NCI-H2081 treated with DMSO at 0.1 percent for 48 hours (cell line): ENCODE measurements at places on chromosomes 5 and 9.

DNA sequence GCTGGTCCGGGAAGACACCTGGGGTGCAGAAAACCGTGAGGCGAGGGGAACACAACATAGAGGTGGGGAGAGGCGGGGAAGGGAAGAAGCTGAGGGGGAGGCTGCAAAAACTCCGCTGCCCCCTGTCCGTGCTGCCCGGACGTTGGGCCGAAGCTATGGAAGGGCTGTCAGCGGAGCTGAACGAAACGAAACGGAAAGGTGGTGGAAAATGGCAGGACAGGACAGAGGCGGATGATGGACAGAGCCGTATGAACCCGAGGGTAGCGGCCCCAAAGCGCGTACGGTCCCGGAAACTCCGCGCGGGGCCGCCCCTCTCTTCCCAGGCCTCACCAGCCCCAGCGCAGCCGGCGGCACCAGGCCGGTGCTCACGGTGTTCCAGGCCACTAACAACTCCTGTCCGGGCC is 272 bp downstream of the ANAPC2 start:
- DNase-seq = no peak

DNA sequence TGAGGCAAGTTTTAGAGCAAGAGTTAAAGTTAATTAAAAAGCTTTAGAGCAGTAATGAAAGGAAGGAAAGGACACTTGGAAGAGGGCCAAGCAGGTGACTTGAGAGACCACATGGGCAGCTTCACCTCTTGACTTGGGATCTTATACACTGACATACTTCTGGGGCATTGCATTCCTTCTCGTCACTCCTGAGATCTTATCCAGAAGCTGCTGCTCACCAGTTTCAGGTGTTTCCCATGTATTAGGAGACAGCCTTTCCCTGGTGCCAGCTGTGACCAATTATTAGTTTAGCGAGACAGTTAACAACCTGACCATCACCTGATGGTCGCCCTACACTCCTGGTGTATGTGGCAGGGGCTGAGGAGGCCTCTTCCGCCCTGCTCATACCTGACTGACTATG is 382.1 kb downstream of the KDM4C start:
- no peak for DNase-seq

- no peak for DNase-seq
These were observed 194.3 kb downstream of the SMARCA2 start for GRCh38 chr9:2209400-2209799.

GRCh38 chr5:757931-758697 is 26.4 kb downstream of the ZDHHC11B start:
- no peak for DNase-seq

DNA sequence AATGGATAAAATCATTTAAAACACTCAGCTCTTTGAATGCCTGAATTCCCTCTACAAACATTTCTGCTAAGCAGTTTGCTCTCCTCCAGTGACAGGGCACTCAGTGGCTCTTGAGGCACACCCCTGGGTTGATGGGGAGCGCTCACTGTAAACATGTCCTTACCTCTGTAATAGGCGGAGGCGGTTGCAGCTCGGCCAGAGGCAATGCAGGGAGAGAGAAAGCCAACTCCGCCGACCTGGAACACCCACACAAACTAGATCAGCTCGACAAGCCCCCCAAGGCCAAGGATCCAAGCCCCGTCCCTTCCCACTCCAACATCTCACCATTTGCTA is 329 bp downstream of the CDC23 start:
- DNase-seq = no peak

- DNase-seq = no peak
These were observed 22.2 kb upstream of the RNU6ATAC start for GRCh38 chr9:134186471-134187109.

DNA sequence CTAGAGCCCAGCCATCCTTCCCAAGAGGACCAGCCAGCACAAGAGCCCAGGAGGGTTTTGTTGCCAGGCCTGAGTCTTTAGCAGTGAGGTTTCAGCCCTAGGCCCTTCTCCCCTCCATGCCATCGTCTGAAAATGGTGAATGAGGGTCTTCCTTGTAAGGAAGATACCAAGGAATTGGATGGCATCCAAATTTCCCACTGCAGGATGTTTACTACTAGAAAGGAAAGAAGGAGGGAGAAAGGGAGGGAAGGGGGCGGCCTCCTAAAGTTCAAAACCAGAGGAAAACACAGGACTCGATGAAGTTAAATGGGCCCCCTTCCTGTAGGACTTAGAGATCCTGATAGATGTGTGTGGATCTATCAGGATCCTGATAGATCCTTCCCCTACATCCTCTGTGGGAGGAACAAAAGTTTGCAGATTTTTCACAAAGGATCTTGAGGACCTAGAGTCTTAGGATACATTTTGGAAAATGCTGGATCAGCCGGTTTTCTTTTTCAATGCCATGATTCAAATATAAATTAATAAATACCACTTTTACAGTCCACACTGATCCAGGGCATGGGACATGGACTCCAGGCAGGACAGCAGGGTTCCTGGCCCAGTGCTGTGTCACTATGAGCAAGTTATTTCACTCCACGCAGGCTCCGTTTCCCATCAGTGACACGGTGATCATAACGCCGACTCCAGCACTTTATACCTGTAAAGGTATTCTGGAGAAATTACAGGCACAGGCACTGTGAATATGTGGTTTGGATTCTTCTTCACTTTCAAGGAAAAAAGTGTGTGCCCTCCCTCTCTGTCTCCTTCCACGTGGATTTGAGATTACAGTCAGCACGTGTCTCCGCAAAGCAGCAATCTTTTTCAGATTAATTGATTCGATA is 40.9 kb downstream of the C5orf15 start:
- DNase-seq = no peak

DNA sequence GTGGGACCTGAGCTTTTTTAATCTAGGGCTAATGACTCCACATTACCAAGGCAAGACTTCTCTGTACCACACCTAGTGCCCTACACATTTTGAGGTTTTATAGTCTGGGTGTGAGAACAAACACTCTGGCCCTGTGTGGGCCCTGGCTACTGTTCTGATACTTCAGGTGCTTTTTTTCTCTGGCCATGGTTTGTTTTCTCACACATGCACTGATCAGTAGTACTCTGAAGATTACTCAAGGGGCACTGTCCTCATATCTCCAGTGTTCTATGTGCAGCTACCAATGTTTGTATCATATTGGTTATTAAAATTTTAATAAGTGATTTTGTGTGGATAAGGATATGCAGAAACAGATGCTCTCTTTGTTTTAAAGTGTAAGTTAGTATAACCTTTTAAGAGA is 5.9 kb upstream of the C9orf40 start:
- DNase-seq = no peak

- DNase-seq = no peak
These were observed 16.7 kb upstream of the TAF11L2 start for GRCh38 chr5:17481378-17481777.

DNA sequence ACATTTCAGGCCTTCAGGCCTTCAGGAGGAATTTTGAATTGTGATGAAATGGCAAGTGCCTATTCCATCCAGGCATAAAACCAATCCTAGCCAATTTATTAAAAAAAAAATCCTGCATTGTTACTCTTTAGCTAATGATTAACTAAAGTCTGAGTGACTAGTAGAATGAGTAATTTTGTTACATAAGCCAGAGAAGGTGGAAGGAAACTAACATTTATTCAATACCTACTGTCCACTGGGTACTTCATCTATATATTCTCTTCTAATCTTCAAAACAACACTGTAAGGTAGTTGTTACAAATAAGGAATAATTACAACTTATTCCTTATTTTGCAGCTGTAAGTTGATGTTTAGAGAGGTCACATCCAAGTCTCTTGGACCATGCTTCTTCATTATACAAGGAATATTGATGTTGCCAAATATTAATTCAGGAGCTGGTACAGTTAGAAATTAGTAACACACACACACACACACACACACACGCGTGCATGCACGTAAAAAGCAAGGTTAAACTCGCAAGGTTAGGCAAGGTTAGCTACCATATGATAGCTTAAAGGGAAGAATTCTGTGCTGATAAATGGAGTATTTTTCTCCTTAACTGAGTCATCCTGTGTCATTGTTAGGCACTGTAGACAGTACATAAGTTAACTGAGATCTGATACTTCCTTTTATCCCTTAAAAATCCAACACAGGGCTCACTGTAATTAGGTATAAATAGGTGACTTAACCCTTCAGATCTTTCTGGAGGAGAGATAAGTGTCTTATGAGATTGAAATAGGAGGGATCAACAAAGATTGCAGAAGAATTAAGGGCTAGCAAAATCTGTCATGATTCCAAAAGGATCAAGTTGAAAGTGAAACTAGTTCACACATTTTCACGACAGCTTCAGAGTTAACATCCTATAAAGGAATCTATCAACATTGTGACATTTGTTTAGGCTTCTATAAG is 596.9 kb downstream of the PDE4D start:
- no peak for DNase-seq

DNA sequence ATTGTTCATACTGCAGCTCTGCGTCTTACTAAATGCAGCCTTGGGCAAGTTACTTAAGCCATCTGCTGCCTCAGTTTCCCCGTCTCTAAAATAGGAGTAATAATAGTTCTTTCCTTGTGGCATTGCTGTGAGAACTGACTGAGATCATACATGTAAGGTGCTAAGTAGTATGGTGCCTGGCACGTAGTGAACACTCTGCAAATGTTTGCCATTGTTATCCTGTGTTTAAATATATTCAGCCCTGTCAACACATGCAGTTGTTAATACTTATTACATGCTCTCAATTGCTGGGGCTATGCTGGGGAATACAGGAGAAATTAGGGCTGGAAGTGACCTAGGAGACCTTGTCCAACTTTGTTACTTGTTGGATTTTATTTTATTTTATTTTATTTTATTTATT is 105.2 kb upstream of the RAI14 start:
- no peak for DNase-seq

- DNase-seq = no peak
These were observed 14.9 kb upstream of the TCOF1 start for GRCh38 chr5:150342583-150342982.

GRCh38 chr5:181173027-181173419 is 25.6 kb downstream of the OR2V2 start:
- no peak for DNase-seq

GRCh38 chr9:133256686-133257091 is 18.3 kb downstream of the ABO start:
- no peak for DNase-seq

- DNase-seq = no peak
These were observed 659.8 kb upstream of the KLF4 start for GRCh38 chr9:108149326-108149725.

DNA sequence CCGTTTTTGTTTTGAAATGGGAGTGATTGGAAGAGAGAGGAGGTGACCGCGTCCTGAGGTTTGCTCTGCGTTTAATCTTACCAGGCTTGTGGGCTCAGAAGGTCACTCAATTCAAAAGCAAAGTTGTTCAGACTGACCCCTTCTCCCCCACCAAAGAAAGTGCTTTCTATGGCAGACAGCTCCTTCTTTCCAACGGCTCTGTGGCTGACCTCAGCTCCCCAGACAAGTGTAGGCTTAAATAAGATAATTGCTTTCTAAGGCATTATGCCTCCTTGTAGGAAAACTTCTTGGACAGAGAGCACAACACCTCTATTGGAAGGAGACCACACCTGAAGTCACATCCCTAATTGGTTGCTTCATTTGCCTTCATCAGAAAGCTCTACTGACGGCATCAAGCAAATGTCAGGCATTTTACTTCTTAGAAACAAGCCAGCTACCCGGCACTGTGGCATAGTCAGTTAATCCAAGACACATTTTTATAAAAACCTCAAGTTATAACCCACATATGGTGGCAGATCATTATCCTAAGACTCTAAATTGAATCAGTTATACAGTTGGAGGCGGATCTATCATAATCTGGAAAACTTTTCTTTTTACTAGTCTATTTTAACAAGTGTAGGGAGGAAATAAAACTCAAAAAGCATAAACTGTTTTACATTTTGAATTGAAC is 94.9 kb downstream of the TMEM174 start:
- no peak for DNase-seq

- DNase-seq = no peak
These were observed 21.1 kb downstream of the IRF1 start for GRCh38 chr5:132469380-132470009.

- DNase-seq = peak; percentile 98
These were observed 37.7 kb upstream of the STXBP1 start for GRCh38 chr9:127574072-127574993.

GRCh38 chr9:120646948-120647347 is 67.0 kb upstream of the CDK5RAP2 start:
- DNase-seq = no peak

DNA sequence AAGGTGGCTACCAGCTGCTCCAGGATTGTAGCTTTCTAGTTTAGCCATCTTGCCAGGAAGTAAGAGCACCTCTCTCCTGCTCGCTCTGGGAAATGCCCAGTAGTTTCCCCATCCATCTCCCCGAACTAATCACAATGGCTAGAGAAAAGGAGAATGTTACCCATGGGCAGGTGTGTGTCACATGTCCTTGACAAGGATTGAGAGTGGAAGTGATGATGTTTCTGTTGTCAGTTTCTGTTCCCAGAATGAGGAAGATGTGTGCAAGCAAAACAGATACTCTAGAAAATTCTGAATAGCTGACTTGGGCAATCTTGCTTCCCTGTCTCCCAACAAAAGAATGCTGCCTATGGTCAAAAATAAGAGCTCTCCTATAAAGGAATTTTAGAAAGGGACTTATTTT is 429.5 kb downstream of the EBF1 start:
- no peak for DNase-seq

DNA sequence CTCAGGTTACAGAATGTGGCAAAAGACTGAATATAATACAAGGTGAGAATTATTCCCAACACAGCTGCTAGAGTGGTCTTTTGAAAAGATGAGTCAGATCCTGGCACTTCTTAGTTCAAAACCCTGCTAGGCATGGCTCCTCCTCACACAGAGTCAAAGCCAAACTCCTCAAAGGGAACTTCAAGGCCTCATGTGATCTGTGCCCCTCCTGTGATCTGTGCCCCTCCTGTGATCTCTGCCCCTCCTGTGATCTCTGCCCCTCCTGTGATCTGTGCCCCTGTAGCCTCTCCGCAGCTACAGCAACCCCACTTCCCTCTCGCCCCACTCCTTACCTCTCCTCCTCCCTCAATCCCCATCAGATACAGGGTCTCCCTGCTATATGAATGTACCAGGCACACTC is 525.5 kb upstream of the CCNG1 start:
- DNase-seq = no peak
